HepG2 (cell line): ENCODE measurements at places on chromosomes 6 and 20. TPM values are rescaled to one million over a fixed set of nuclear protein-coding genes. Genes with fewer than 3 reads are reported as not detected.
A peak's percentile ranks its signal among the peaks of the same experiment; 100 is the strongest.

KHDRBS2 gene
- total RNA-seq, result not detected in 2 replicates

ZNF311 gene
- total RNA-seq, result not detected in 2 replicates

ABCC10 gene
- 11.2 and 24.3 TPM in 2 replicates for total RNA-seq

ZC2HC1B gene
- total RNA-seq, result not detected in 2 replicates

MSH5 gene
- total RNA-seq, result 2.5 and 10.2 TPM in 2 replicates

HTR1B gene
- total RNA-seq, result not detected in 2 replicates

- no peak for DNase-seq
These were observed 9.7 kb downstream of the SCAF8 start for GRCh38 chr6:154742891-154743290.

- no peak for DNase-seq
These were observed 164.1 kb upstream of the JAG1 start for GRCh38 chr20:10837901-10838300.

DNA sequence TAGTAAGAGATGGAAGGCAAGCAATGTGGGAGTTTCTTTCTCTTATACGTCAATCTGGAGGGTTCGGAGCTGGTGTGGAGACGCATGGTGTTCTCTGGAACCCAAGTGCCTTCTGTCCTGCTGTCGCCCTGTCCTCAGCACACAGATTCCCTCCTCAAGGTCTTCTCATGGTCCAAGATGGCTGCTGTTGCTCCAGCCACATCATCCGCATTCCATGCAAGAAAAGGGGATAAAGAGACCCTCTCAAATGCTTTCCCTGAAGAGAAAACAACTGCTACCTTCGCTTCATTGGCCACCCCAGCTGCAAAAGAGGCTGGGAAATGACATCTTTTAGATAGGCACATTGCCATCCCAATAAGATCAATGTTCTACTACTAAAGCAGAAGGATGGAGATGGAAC lies 151.2 kb downstream of the ANKRD60 start:
- no peak for DNase-seq

- DNase-seq, result peak; percentile 100
These were observed 45.9 kb downstream of the RIPOR3 start for GRCh38 chr20:50645253-50646068.

- DNase-seq, result no peak
These were observed 9.4 kb upstream of the GATA5 start for GRCh38 chr20:62485062-62485700.

DNA sequence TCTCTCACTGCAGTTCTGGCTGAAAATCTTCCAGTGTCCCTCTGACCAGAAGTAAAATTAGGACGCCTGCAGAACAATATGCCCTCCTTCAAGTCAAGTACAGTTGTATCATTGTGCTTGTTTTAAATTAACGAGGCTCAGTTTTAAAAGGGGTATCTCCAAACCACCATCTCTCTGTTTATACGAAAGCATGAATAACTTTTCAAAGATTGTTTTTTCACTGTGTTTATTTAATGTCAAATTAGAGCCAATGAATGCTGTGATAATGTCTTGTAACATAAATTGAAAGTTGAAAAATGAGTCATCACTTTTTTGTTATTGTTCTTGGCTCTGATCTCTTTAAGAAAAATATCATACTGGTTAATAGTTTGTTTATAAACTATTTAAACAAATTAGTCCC lies 230.7 kb upstream of the THEMIS start:
- DNase-seq, result no peak

DNA sequence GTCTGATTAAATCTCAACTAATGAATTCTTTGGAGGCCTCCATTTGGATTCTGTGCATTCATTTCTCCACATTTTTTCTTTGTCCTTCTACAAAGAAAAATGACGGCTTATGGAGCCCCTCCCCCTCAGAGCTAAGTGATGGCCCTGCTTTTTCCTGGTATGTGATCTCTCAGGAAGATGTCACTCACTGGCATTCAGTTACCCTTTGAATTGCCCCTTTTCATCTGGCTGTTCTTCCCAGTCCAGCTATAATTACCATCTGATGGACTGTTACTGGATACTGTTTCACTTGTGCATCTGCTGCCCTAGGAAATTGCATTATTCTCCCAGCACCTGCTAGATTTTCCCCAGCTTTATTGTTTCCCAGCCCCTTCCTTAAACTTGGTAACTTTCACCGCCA lies 151.9 kb downstream of the CFAP61 start:
- no peak for DNase-seq

- DNase-seq, result no peak
These were observed 5.1 kb downstream of the PRND start for GRCh38 chr20:4726710-4727397.

DNA sequence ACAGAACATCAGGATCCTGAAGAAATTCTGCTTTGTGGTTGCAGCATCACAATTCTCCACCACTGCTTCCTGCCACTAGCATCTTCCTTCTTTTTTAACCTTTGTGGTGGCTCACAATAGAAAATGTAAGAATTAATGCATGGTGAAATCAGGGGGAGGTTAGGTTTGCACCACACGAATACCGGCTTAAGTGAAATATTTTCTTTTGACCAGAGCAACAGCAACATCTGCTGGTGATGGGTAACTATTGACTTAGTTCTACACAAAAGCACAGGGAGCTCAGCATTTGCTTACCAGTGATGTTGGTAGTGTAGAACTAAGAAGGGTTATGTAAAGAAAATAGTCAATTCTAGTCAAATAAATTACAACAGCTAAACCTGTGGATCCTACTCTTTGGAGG lies 280.5 kb downstream of the SYNE1 start:
- DNase-seq, result peak; percentile 63
